ENCODE measurements at places on chromosomes 5 and 9.

- no peak for DNase-seq
Observed at GRCh38 chr9:27499451-27499850, 24.6 kb upstream of the IFNK start.

DNA sequence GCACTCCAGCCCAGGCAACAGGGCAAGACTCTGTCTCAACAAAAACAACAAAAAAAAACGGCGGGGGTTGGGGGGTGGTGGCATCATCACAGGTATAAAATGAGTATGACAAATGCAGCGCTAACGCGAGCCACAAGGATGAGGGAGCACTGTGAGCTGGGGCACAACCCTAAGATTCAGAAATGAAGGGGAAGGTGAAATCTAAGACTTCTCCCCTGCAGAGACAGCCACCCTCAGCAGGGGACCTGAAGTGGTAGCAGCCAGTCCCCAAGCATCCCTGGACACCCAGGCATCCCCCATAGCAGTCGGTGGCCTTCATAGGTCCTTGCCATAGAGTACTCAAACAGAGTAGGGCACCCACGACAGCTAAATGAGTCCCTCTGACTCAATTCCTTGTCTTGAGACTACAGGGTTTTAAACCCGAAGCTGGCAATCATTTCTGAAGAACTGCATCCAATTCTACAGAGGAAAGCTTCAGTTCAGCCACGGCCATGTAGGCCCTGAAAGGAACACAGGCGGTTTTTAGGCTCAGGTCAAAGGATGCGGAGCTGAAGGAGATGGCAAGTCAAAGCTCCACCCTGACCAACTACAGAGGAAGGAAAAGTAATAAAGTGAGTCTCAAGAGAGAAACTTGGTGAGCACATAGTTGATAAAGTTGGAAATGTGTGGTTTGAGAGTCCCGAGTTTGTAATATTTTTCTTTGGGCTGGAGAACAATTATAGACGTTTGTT, 50.3 kb downstream of the MYO10 start:
- DNase-seq, result no peak

DNA sequence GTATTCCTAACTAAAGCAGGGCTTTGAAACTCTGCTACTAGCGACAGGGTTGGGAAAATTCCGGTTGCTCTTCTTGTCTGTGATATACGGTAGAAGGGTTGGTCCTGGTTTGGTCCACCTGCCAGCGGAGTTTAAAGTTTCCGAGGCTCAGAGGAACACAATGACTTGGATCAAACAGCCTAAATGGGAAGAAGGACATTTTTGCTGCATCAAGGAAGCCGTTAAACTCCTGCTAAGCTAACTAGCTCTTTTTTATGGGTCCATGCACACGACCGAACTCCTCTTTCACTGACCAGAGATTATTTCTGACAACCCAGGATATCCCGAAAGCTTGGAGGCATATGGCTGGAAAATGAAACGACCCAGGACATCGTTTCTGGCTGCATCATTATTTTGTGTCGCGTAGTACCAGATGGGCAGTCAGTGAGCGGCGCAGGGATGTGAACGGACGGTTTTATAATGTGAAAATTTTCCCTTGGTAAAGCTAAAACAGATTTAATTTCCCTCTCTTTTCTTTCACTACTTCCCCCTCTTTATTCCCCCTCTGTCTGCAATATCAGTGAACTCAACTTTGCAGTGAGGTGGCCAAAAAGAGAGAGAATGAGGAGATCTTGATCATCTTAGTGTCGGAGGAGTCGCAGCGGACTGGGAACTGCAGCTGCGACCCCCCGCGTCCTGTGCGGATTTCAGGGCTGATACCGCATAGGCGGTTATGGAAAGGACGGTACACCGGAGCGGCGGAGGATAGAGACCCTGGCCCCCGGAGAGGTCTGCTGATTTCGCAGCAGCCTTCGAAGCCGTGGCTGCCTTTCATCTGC, at the start of gene LURAP1L:
Gene LURAP1L (plus strand): TSS at position 160 of the 818 bp plus-strand sequence. CDS start 696 bp downstream, outside the sequence.
- DNase-seq, result no peak

GRCh38 chr5:147055089-147055826, 176.7 kb upstream of the PPP2R2B start:
- DNase-seq, result peak; percentile 52

GRCh38 chr5:42761791-42762190, 5.2 kb downstream of the CCDC152 start:
- DNase-seq, result no peak

GRCh38 chr9:87597710-87598443, 100.2 kb downstream of the DAPK1 start:
- no peak for DNase-seq

GRCh38 chr9:22395687-22396141, 50.9 kb upstream of the DMRTA1 start:
- no peak for DNase-seq

- DNase-seq, result no peak
Observed at GRCh38 chr9:131776473-131776872, 36.6 kb upstream of the RAPGEF1 start.

DNA sequence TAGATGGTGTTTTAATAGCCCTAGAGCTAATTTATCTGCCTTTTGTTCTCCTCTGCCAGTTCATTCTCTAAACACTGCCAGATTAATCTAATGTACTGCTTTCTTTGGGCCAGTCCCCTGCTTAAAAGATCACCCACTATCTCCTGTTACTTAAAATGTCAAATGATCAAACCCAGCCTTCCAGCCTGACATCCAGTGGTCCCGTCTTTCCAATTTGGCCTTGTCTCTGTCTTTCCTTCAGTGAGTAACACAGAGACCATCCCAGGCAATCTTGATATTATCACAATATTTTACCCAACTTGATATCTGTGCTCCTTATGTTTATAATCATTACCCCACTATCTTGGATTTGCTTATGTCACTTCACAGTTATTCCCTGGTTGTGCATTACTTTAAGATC, 12.0 kb downstream of the PRR16 start:
- DNase-seq, result no peak

- DNase-seq, result no peak
Observed at GRCh38 chr9:129888293-129889121, 53.2 kb downstream of the USP20 start.

DNA sequence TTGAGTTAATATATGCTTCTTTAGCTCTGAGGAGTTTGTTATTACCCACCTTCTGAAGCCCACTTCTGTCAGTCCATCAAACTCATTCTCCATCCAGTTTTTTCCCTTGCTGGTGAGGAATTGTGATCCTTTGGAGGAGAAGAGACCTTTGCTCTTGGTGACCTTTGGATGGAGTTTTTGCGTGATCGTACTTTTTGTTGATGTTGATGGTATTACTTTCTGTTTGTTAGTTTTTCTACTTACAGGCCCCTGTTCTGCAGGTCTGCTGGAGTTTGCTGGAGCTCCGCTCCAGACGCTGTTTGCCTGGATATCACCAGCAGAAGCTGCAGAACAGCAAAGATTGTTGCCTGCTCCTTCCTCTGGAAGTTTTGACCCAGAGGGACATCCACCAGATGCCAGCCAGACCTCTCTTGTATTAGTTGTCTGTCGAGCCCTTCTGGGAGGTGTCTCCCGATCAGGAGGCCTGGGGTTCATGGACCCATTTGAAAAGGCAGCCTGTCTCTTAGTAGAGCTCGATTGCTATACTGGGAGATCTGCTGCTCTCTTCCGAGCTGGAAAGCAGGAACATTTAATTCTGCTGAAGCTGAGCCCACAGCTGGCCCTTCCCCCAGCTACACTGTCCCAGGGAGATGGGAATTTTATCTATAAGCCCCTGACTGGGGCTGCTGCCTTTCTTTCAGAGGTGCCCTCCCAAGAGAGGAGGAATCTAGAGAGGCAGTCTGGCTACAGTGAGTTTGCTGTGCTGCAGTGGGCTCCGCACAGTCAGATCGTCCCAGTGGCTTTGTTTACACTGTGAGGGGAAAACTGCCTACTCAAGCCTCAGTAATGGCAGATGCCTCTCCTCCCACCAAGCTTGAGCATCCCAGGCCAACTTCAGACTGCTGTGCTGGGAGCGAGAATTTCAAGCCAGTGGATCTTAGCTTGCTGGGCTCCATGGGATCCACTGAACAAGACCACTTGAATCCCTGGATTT, 445.5 kb downstream of the MAN2A1 start:
- DNase-seq, result no peak

DNA sequence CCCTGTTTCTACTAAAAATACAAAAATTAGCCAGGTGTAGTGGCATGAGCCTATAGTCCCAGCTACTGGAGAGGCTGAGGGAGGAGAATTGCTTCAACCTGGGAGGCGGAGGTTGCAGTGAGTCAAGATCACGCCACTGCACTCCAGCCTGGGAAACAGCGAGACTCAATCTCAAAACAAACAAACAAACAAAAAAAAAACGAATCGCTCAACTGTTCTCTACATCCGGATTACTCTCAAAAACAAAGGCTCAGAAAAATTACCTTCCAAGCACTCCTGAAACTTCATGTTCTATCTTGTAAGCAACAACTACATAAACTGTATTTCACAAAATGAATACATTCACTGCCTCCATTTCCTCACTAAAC, 14.0 kb downstream of the UBAP2 start:
- no peak for DNase-seq

- no peak for DNase-seq
Observed at GRCh38 chr5:34608368-34608767, 47.8 kb upstream of the RAI14 start.

DNA sequence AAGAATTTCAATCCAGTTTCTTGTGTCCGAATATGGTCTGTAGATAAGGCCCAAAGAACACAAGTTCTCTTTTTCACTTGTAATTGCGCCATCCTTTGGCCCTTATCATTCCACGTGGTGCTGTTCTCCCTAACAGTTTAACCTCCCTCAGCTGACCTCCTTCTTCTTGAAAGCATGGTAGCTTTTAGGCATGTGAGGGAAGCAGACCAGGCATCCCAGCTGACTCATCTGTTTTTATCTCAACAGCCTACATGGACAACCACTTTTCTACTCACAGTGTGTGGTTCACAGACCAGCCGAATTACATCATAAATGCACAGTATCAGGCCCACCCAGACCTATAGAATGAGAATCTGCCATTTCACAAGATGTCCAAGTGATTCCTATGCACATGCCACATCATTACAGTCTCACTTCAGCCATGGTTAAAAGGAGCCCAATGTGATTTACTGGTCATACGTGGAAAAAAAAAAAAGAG, 26.9 kb upstream of the PLIN2 start:
- no peak for DNase-seq

DNA sequence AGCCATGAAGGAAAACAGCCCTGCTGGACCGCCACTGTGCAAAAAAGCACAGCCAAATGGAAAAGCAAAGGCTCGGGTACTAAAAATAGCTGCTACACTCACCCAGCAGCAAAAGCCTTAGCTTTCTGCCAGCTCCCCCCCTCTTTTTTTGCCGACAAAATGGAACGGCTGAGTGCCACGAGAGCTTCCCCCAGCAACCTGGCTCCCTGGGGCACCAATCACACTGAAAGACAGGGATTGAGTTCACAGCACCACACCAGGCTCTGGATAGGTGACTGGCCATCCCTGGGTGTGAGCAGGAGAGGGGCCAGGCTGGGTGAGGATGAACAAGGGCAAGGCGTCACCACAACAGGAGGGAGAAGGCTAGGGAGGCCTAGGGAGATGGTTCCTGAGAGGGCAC, 66.7 kb downstream of the SIL1 start:
- peak; percentile 72 for DNase-seq

- no peak for DNase-seq
Observed at GRCh38 chr5:15388866-15389265, 111.1 kb upstream of the FBXL7 start.

GRCh38 chr9:38390442-38390841, 2.1 kb upstream of the ALDH1B1 start:
- DNase-seq, result no peak

DNA sequence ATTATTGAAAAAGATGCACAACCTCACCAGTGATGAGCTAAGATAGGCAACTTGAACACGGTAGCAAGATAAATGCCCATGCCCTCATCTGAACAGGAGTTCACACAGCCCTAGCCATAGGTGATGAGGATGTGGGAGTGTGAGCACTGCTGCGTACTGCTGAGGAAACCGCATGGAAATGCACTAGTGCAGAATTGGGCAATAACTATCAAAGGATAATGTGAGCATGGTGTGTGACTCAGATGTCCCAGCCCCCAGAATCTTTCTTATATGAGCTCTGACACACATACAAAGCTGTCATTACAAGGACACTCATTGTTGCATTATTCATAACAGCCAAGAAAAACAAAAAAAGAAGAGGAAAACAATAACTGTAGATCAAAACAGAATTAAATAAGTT, 521.2 kb downstream of the IRX1 start:
- no peak for DNase-seq

DNA sequence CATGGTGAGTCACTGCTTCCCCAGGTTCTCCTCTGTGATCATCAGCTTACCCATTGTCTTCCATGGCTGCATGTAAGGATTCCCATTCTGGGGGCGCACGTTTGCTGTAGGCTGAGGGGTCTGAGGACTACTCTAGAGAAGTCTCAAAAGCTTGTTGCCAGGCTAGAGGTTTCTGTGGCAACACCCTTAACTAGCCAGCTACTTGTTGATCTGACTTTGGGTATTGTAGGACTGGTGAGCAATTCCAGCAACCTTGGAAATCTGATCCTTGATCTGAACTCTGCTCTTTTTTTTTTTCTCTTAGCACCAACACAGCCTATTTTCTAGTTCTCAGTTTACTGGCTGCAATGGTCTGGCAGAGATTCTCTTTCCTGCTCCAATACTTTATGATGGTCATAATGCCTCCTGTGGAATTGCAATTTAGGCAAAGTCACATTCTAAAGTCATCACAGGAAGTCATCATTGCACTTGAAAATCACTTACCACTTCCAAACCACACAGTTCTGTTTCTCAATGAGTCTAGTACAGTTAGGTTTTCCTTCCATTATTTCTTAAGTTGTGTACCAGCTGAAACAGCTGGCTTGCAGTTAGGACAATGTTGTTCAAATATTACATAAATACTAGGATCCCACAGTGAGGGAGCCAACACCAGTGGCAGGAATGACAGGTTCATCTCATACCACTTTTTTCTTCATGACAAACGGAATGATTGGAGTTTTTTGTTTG, 110.3 kb downstream of the SLC12A2 start:
- DNase-seq, result no peak

- DNase-seq, result no peak
Observed at GRCh38 chr5:42813533-42813932, 1.8 kb upstream of the SELENOP start.

DNA sequence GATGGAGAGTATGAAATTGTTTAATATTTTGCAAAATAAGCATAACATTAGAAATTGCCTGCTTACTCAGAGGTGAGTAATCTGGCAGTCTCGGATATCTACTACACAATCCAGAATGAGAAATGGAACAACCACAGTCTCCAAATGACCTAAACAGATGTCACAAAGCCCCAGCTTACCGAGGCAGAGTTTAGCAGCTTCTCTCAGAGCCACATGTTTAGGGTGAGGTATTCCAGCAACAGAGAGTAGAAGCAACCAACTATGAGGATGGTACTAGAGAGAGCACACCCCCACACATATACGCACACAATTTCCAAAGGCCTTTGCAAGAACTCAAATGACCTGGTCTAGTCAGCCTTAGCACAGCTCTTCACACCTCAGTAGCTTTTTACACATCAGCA, 122.7 kb upstream of the LPAR1 start:
- no peak for DNase-seq
